ENCODE measurements at places on chromosomes 4 and X. TPM values are rescaled to one million over a fixed set of nuclear protein-coding genes. Genes with fewer than 3 reads are reported as not detected.

- DNase-seq = peak; percentile 64
Observed at GRCh38 chrX:48794911-48795515, 6.9 kb upstream of the HDAC6 start.

DNA sequence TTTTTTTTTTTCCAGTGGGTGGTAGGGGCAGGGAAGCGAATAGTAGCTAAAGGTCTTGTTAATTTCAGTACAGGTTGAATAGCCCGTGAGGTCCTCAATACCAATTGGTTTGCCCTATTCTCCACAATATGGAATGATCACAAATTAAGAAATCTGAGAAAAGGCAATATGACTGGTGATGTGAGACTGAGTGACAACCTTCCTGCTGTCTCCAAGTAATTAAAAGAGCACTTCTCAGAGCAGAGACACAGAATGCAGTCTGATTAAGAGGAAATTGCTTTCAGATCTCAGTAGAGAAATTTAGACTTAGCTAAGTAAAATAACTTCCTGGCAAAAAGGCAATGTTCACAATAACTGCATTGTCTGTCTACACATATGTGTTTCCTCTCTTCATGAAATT, 23.0 kb downstream of the GPR174 start:
- DNase-seq = no peak

- peak; percentile 77 for DNase-seq
Observed at GRCh38 chr4:13986548-13986947, 359.0 kb upstream of the BOD1L1 start.

DNA sequence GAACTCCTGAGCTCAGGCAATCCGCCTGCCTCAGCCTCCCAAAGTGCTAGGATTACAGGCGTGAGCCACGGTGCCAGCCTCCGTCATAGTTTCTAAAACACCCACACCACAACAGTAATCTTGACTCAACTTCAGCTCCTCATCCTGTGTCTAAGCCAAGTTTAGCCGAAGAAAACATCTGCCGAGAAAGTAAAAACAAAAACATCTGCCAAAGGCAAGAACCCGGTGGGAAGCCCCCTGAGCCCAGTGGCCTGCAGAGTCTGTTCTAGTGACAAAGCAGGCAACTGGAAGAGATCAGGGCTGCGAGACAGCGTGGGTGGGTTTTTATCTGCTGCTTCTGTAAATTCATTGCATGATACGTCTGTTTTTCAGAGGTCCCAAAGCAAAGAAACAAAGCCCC, 26.6 kb upstream of the CD99 start:
- DNase-seq = peak; percentile 68

- no peak for DNase-seq
Observed at GRCh38 chr4:165635951-165636350, 237.1 kb upstream of the TLL1 start.

DNA sequence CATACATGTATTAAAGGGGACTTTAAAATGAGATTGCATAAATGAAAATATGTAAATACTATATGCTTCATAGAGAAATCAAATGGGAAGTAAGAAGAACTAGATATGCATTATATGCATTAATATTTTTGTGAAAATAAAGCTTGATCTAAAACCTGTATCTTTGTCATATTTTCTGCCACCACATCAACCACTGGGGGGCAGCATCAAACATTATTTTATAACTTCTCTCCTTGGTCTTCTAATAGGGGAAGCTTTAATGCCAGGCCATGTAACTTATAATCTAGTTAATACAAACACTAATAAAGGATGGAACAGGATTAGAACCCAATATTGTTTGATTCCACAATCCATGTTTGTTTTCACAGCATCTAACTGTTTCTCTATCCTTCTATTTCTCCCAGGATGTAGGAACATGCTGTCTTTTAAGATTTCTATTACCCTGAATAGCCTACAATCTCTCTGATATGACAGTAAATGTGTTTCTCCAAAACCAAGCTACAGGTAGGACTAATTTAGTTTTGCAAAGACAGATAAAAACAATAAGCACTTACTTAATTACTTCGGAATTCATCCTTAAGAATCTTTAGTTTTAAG, 10.0 kb downstream of the QRFPR start:
- DNase-seq = peak; percentile 66

- DNase-seq = no peak
Observed at GRCh38 chr4:3054169-3054759, 20.1 kb downstream of the HTT-AS start.

- no peak for DNase-seq
Observed at GRCh38 chr4:24624381-24624780, 40.0 kb upstream of the DHX15 start.

DNA sequence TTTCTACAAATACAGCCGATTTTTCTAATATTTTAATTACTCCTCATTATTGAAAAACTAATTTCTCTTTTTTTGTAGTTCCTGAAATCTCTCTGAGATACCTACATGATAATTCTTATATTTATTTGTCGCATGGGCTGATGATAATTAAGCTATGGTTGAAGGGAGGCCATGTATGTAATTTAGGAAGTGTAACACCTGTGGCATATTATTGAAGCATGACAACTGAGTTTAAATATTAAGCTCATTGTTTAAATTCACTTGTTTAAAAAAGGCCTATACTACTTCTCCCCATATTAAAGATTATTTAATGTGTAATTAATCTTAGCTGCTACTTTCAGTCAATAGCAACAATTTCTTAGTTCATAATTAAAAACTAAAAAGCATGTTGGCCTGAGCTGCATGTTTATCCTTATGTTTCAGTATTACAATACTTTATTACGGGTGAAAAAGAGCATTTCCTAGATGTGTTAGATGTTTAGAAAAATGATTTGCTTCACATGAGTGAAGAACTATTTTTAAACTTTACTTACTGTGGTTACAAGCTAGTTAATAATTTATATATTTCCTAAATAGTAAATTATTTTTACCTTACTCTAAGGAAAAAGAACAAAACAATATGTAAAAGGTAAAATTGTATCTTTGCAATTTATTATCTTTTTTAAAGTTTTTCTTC, 122.4 kb downstream of the RAP1GDS1 start:
- no peak for DNase-seq

- peak; percentile 52 for DNase-seq
Observed at GRCh38 chr4:112348488-112349158, 51.5 kb downstream of the ALPK1 start.

DNA sequence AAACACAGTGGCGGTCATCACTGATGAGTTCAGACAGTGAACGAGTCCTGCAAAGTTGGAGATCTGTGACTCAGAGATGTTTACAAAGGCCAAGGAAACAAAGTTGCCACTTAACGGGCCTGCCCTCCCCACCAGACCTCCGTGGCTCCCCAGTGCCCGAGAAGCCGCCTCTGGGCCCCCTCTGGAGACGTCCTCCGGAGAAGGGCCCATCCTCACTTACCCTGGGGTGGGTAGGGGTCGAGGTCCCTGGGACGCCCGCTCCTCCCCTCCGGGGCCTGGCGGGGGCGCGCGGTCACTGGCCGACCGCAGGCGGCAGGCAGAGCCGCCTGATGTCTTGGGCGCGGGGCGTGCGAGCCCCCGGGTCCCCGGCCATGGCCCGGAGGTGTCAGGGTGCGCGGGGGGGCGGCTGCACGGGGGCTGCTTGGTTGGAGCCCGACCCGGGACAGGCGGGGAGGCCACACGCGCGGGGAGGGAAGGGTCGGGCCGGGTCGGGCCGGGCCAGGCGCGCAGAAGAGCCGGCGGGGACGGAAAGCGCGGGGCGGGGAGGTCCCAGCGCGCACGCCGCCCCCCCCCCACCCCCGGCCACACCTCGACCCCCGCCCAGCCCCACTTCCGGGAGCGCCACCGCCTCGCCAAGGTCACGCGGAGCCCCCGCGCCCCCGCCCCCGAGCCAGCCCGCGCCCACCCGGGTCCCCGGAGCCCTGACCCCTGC, 529 bp downstream of the DHRSX start:
- peak; percentile 48 for DNase-seq

DNA sequence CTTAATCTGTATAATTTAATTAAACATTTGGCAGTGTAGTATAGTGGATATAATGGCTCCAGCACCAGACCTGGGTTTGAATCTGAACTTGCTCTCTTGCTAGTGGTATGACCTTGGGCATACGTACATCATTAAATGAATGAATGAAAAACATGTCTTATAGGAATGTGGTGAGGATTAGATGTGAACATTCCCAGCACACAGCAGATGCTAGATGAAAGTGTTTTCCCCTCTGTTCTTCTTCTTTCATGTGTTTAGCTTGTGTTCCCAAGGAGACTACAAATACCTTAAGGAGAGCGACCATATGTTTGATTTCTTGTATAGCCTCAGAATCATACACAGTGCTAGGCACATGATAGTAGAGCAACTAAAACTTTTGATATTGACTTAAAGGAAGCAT, 56.5 kb downstream of the CT47B1 start:
- no peak for DNase-seq

GRCh38 chr4:56902703-56903102, 5.0 kb upstream of the REST start:
- no peak for DNase-seq

DNA sequence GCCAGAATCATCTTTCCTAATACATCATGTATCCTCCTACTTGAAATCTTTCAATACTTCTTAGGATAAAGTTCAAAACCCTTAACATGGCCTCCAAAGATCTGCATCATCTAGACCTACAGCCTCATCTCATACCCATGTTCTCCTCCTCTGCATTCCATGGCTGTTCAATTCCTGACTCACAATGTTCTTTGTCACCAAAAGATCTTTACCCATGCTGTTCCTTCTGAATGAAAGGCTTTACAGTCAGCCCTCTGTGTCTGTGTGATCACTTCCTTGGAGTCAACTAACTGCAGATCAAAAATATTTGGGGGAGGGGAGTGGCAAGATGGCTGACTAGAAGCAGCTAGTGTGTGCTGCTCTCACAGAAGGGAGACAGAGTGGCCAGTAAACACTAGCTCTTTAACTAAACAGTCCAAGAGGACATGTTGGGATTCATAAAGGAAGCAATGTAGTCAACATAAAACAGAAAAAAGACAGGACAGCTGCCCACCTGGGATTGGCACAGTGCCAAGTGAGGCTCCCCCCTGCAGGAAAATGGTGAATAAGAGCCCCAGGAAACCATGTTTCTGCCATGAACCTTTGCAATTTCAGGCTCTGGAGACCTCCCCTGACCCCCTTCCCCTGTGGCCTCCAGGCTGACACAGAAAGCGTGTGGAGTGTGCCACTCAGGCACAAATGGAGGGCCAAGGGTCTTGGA, 31.9 kb downstream of the CBR4 start:
- peak; percentile 17 for DNase-seq

DNA sequence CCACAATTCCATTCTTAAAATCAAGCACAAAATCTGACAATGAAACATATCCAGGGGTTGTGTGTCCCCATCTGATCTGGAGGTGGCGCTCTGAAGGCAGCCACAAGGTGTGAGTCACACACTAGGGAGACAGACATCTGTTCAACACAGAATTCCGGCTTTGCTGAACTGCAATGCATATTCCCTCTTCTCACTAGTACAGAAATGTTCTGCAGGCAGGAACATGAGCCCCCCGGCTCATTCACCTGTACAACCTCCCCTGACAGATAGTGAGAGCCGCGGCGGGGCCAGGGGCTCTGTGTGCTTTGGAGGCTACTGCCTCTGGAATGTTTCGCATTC, 41.9 kb downstream of the WDR1 start:
- DNase-seq = peak; percentile 20

DNA sequence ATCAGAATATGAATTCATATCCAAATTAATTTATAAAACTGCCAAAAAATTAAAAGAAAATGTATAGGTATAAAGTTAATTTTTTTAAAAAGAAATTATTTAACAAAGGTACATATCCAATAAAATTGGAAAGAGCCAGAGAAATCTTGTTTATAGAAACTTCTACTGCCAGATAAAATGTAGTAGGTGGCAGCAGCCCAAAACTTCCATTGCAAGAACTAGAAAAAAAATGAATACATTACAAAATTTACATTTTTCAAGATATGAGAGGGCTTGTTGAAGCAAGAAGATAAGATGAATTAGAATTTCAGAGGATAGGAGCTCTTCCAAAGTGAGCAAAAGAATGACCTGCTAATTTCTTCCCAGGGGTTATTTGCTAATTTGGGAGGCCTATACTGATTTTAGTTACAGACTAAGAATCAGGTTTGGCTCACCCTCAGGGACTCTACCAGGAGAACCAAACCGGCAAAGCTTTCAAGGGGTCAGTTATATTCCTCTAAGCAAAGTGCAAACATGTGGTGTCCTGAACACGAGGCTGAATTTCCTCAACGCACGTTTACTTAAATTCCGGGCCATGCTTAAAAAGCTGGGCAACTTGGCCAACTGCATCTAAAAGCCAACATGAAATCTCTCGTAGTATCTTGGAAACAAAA, 17.5 kb downstream of the ANKRD50 start:
- peak; percentile 68 for DNase-seq

- no peak for DNase-seq
Observed at GRCh38 chrX:99939883-99940232, 470.2 kb downstream of the PCDH19 start.

DNA sequence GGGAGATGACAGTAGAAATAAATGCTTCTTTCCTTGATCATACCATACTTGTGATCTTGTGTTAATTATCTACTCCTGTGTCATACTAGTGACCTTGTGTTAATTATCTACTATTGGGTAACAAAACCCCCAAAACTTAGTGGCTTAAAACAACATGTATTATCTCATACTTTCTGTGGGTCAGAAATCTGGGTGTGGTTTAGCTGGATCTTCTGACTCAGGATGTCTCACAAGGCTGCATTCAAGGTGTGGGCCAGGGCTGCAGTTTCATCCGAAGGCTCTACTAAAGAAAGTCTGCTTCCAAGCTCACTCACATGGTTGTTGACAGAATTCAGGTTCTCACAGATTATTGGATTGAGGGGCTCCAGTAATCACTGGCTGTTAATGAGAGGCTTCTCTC, 70.3 kb upstream of the NDP start:
- no peak for DNase-seq

- no peak for DNase-seq
Observed at GRCh38 chr4:1749370-1749769, 28.0 kb downstream of the TACC3 start.

DNA sequence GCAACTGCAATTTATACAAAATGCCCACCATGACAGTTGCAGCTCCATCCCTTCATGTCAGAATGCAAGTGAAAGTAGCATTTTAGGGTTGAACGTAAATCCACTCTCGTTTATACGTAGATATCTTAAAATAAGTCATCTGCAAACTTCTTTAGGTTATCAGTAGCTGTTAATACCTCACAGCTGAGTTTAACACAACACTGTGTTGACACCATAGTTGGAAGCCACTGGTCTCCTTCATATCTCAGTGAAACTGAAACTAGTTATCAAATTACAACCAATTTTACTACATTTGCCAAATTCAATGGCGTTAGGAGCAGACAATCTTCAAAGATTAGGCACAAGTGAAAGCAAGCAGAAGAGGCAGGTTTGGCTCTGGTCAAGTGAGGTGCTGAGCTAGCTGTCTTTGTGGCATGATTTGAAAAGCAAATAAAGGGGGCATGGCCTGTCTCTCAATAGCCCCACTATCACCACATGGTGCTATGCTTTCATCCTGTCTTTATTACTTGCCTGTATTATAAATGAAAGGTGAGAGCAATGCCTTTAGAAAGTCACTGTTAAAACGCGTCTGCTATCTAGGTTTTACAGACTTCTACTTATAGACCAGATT, 12.3 kb downstream of the PPP3CA start:
- peak; percentile 48 for DNase-seq

GRCh38 chrX:123450222-123450621, 266.1 kb downstream of the GRIA3 start:
- DNase-seq = peak; percentile 8

Gene WNK3
- total RNA-seq = 10.5 TPM

Gene SPIN2A
- total RNA-seq = not detected

Gene ZNF732
- 0.57 TPM for total RNA-seq

Gene PJA1
- total RNA-seq = 15.7 TPM

Gene ATP10D
- total RNA-seq = 43.7 TPM

Gene STK32B
- 5.3 TPM for total RNA-seq

Gene LPAR4
- total RNA-seq = 1.3 TPM

Gene TENM3
- total RNA-seq = 6.3 TPM

Gene MAGEE2
- not detected for total RNA-seq

Gene ZCCHC12
- total RNA-seq = not detected

Gene SLC6A14
- total RNA-seq = not detected

Gene ENAM
- 0.18 TPM for total RNA-seq
